ENCODE measurements at places on chromosomes 1 and 21.
A peak's percentile ranks its signal among the peaks of the same experiment; 100 is the strongest.

GRCh38 chr21:46031484-46031883 is 49.9 kb downstream of the COL6A1 start:
- no peak for DNase-seq

- no peak for DNase-seq
These were observed 732 bp downstream of the ABCG1 start for GRCh38 chr21:42219606-42220137.

GRCh38 chr1:202565890-202566602 is 144.2 kb downstream of the SYT2 start:
- DNase-seq: no peak

GRCh38 chr1:66282343-66282852 is 251.6 kb upstream of the SGIP1 start:
- DNase-seq: peak; percentile 79

- no peak for DNase-seq
These were observed 10.7 kb downstream of the ADAMTS5 start for GRCh38 chr21:26956216-26956615.

All from AG09309 (cell line).